Cardiac muscle cell (in vitro differentiated cells and primary cell): ENCODE measurements at places on chromosomes 4 and X.
A peak's percentile ranks its signal among the peaks of the same experiment; 100 is the strongest.

- DNase-seq, result no peak
Measured at GRCh38 chr4:40506066-40506465, 123.6 kb downstream of the RBM47 start.

- no peak for DNase-seq
Measured at GRCh38 chr4:174696657-174697056, 132.4 kb downstream of the GLRA3 start.

GRCh38 chr4:183180096-183180495, 81.0 kb downstream of the WWC2 start:
- DNase-seq, result no peak

DNA sequence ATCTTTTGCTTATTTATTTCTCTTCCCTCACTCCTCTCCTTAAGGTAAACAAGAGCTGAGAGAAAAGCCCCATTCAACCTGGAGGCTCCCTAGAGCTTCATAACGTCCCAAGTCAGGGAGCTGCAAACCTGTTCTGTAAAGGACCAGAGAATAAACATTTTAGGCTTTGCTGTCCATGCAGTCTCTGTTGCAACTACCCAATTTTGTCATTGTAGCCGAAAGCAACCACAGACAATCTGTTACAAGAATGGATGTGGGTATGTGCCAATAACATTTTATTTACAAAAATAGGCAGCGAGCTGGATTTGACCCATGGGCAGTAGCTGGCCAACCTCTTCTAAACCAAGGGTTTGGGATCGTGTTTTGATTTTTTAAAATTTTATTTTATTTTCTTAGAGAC, 71.3 kb upstream of the TBL1X start:
- no peak for DNase-seq

- DNase-seq, result no peak
Measured at GRCh38 chr4:7590189-7590588, 155.5 kb upstream of the PSAPL1 start.

DNA sequence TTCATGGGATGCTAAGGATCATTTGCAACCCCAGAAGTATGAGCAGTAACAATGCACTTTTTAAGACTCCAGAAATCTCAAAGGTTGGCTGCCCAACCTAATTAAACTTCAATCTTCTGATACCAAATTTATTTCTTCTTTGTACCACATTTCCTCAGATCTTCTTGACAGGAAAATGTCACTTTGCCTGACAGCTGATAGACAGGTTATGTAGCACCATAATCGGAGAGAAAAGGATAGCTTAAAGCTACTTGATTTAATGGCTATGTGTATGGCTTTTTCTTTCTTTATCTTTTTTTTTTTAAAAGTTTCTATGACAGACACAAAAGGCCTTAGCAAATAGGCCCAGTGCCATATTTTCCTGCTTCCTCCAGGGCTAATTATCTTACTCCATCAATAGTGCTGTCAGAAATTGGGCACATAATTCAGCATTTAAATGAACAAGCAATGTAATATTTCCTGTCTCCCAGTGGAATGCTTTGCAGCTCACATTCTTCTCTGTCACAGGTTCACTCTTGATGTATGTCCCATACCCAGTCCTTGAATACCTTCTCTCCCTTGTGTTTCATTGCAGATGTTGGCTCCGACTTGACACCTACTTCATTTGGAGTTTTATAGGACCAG, 795.7 kb downstream of the ADGRL3 start:
- no peak for DNase-seq

DNA sequence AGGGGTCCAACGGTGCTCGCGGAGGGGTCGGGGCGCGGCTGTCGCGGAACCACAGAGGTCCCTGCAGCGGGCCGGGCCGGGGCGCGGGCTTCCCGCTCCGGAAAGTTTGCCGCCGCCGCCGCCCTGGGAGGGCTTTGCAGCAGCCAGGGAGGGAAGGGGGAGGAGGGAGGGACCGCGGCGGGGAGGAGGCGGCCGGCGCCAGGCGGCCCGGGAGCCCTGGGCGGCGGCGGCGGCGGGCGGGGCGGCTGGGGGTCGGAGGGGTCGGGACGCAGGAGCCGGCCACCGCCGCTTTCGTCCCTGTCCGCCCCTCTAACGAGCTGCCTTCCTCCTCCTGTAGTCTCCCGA, 375 bp downstream of the FGFR3 start:
- peak; percentile 63 for DNase-seq

- peak; percentile 66 for DNase-seq
Measured at GRCh38 chr4:185096032-185096653, 46.9 kb upstream of the SLC25A4 start.

DNA sequence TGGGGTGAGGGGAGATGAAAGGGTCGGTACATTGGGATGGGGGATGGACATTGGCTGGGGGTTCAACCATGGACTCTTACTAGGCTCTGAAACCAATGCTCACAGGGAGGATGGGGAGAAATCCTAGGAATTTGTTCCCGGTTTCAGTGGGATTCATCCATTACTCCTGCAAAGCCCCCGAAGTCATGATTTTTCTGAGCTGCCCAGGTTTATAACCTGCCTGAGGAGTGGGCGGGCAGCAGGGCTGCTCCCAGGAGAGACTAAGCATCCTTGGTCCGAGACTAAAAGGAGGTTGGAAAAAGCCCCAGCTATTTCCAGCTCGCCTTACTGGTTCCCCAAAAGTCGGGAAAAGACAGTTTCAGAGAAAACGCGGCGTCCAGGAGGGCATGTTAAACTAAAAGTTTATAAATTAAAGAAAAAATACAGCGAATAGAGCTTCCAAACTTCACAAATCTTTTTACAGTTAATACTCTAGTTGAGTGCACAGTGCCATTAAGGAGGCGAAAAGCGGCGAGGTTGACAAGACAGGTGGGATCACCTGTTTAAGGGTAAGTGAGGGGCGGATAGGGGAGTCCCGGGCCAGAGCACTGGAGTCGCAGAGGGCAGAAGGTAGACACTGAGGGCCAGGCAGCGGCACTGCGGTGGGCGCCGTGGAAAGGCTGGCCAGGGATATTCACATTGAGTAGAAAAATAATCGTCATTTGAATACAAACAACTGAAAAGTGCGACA, 3.7 kb downstream of the NKX3-2 start:
- DNase-seq, result no peak

DNA sequence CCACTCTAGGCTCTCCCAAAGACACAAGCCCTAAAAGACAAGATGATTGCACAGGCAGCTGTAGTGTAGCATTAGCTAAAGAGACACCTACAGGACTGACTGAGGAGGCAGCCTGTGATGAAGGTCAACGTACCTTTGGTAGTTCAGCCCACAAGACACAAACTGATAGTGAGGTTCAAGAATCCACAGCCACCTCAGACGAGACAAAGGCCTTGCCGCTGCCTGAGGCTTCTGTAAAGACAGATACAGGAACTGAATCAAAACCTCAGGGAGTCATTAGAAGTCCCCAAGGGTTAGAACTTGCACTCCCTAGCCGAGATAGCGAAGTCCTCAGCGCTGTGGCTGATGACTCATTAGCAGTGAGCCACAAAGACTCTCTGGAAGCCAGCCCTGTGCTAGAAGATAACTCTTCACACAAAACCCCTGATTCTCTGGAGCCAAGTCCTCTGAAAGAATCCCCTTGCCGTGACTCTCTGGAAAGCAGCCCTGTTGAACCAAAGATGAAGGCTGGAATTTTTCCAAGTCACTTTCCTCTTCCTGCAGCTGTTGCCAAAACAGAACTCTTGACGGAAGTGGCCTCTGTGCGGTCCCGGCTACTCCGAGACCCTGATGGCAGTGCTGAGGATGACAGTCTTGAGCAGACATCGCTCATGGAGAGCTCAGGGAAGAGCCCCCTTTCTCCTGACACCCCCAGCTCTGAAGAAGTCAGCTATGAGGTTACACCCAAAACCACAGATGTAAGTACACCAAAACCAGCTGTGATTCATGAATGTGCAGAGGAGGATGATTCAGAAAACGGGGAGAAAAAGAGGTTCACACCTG, 306.3 kb downstream of the ANK2 start:
- peak; percentile 94 for DNase-seq

DNA sequence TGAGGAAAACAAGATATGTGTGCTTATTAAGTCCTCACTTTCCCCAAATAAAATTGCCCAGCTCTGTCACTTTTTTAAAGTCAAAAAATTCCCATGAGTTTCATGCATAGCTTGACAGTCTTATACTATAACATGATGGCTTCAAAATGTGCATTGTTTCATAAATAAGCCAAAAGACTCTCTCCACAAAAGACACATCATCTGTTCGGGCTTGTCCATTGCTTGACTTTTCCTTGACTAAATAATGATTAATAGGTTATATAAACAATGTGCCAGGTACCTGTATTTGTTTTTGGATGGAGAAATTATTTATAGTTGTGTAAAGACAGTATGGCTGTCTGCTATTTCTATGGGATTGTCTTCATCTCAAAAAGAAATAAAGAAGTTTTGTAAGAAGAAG, 329.2 kb upstream of the KLF3 start:
- no peak for DNase-seq

GRCh38 chr4:151195801-151196200, 81.2 kb upstream of the PRSS48 start:
- no peak for DNase-seq

DNA sequence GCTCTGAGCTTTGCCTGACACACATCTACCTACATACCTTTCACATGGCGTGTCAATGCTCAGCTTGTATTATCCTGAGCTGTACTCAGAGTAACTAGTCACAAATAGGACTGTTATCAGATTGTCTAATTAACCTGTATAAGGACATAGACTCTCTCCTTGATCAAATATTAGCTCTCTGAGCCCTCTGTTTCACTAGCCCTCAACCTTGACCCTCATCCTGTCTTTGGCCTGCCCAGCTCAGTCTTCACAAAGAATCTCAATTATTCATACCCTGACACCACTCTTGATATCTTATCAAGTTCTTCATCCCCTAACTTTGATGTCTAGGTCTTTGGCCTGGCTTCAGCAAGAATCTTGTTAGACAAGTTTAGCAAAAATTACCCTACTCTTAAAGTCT, 320.7 kb upstream of the PCDH7 start:
- no peak for DNase-seq

- peak; percentile 86 for DNase-seq
Measured at GRCh38 chr4:158649111-158649680, 22.5 kb downstream of the C4orf46 start.

GRCh38 chrX:118448273-118448783, 47.3 kb upstream of the DOCK11 start:
- no peak for DNase-seq

DNA sequence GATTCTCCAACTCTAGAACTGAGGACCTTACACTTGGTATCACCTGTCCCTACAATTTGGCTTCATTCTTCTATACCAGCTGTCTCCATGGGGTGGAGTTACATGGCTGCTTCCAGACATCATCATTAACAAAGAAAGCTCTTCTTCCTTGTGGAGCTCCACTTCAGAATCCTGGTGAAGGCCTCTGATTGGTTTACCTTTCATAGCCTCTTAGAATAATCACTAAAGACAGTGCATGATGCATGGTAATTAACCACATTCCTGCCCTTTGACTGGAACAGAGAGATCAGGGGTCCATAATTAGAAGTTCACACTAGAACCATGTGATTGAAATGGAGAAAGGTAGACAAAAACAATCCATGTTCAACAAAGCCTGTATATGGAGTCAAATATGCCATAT, 112.6 kb upstream of the ZNF827 start:
- no peak for DNase-seq

DNA sequence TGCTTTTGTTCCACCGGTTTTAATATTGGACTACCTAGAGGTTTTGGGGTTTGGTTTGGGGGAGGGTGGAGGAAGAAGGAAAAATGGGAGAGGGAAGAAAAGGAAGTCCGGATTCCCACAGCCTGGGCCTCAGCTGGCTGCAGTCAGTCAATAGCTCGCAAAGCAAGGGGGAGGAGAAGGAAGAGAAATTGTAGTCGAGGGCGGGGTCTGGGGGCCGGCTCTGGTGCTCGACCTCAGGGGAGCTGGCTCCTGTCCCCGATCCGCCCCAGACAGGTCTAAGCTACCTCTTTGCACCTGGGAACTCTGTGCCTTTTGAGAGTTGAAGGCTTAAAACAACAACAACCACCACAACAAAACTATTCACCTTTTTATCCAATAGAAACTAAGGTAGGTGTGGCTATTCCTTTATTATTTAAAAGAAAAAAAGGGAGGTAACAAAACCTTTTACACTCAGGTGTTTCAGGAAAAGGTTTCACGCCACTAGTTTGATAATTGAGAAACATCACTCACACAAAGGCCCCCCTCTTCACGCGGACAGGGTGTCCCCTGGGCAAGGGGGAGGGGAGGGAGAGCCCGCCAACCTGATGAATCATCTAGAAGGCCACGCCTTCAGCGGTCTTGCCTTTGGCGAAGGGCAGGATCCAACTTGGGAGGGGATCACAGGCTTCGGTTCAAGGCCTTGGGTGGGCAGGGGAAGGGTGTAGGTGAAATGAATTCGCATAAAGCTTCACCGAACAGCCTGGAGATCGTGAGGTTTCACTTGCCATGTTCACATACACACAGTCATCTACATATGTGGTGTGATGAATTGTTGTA, 1.6 kb upstream of the LNX1 start:
- peak; percentile 63 for DNase-seq
